Skin of body (tissue), 3 donors: ENCODE measurements at places on chromosomes 13 and 19. TPM values are rescaled to one million over a fixed set of nuclear protein-coding genes. Genes with fewer than 3 reads are reported as not detected.
A peak's percentile ranks its signal among the peaks of the same experiment; 100 is the strongest.

GRCh38 chr13:106087201-106087600 lies 448.3 kb downstream of the EFNB2 start:
- DNase-seq: no peak

- DNase-seq: no peak
These were observed 148.0 kb upstream of the FNDC3A start for GRCh38 chr13:48827709-48828108.

DNA sequence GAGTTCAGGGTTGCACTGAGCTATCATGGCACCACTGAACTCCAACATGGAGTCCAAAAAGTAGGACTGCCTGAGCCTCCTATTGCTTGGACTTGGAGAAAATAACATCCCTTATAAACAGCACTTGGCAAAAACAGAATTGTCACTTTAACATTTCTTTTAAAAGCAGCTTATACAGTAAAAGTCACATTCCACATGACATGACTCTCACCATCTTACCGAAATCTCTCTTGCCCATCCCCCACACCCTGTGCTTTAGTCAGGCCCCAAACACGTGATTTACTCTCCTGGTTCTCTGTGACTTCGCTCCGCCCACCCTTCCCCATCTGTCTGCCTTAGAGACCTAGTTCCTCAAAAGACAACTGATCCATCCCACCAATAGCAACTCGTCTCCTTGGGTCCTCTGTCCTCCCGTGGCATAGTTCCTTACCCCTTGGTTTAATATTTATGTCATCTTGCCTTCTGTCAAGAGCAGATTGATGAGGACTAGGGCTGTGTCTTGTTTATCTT lies 4.6 kb downstream of the SAFB start:
- DNase-seq: no peak

DNA sequence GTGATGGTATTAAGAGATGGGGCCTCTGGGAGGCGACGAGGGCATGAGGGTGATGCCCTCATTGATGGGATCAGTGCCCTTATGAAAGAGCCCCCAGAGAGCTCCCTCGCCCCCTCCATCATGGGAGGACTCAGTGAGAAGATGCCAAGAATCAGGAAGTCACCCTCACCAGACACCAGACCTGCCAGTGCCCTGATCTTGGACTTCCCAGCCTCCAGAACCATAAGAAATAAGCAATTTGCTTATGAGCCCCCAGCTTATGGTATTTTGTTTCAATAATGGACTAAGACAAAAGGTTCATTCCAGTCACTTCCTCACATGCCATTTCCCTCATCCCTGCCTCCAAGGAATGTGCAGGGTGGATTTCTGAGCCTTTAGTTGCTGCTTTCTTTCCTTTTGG lies 129.7 kb downstream of the KDM4B start:
- DNase-seq: no peak

GRCh38 chr19:12544401-12544876 lies 6.8 kb downstream of the ZNF564 start:
- DNase-seq: no peak

DNA sequence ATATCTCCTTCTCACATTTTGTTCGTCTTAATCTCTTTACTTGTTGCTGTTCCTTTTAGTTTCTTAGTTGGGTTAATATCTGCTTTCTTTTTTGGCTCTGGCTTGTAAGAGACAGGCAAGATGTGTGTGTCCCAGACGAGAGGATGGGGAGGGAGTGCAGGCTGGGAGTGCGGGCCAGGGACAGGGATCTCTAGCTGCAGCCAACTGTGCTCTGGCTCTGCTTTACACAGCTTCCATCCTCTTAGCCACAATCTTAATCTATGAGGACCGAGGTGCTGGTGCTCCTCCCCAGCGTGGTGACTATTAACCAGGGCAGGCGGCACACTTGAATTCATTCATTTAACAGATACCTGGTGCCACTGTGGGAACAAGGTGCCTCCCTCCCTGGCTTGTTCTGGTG lies 70.9 kb upstream of the WASF3 start:
- DNase-seq: no peak

- DNase-seq: no peak
These were observed 19.3 kb upstream of the RASA3 start for GRCh38 chr13:114151565-114152284.

DNA sequence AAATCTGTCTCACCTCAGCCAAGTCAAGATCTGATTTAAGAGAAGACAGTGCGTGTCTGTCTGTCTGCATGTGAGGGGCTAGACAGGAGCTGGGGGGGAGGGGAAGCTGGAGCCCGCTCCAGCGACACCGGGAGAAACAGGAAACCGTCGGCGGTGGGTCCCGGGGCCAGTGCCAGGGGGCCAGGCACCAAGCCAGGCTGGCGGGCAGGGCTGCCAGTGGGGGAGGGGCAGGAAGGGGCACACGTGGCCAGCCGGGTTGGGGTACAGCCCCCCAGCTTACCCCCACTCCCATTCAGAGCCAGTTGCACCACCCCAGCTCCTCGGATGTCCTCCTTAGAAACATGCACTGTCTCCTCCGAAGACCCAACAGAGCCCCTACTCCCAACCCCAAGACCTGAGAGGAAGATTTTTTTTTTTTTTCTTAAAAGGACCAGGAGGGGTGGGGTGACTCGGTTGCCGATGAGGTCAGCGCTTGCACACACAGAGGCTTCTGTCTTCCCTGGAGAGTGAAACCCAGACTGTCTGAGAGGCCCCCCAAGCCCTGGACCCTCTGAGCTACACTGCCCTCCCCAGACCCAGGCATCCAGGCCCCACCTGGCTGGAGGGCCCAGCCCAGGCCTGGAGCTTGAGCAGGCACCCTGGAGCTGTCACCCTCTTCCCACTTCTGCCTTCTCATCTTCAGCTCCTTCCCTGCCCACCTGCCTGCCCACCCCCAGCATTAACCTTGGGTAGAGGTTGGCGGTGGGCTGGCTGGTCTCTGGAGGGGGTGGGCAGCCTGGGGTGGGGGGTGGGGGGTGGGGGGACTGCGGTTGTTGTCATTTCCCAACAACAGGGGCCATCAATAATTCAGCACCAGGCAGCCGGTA lies 4.0 kb downstream of the ERF start:
- no peak for DNase-seq

DNA sequence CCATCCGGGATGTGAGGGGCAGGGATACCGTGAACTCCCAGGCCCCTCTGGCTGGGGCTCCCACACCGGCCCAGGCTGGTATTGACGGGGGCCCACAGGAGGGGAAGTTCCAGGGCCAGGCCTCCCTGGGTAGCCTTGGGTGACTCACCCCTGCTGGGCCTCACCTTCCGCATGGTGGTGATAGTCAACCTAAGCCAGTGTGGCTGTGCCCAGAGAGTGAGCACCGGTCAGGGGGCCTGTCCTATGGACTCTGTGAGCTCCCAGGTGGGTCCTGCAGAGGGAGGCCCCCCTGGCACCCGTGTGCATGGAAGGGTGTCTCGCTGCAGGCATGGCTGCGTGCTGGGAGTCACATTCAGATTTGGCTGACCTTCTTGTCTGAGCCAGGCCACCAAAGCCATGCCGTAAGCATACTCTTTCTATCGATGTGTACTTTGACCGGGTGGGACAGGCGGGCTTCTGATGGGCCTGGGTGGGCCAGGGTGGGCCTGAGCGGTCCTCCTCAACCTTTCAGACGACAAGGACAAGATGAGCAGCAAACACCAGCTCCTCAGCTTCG lies 27.6 kb downstream of the DHX34 start:
- DNase-seq: no peak

DNA sequence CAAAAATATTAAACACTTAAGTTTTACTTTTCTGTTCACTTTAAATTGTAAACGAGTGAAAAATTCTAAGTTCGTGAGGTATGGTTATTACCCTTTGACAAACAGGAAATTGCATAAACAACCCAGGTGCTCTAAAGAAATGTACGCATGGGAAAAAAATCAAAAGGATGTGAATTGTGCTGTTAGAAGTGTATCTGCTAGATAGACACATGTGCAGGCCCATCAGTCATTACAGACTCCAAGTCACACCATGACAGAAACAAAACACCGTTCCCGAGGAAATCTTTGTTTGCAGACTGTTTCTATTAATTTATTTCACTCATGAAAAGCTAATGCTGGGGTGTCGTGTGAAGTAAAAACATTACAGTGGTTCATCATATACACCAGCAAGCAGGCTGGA lies 17.0 kb upstream of the DOCK9 start:
- DNase-seq: no peak

GRCh38 chr13:73195091-73195490 lies 136.3 kb downstream of the KLF5 start:
- no peak for DNase-seq

DNA sequence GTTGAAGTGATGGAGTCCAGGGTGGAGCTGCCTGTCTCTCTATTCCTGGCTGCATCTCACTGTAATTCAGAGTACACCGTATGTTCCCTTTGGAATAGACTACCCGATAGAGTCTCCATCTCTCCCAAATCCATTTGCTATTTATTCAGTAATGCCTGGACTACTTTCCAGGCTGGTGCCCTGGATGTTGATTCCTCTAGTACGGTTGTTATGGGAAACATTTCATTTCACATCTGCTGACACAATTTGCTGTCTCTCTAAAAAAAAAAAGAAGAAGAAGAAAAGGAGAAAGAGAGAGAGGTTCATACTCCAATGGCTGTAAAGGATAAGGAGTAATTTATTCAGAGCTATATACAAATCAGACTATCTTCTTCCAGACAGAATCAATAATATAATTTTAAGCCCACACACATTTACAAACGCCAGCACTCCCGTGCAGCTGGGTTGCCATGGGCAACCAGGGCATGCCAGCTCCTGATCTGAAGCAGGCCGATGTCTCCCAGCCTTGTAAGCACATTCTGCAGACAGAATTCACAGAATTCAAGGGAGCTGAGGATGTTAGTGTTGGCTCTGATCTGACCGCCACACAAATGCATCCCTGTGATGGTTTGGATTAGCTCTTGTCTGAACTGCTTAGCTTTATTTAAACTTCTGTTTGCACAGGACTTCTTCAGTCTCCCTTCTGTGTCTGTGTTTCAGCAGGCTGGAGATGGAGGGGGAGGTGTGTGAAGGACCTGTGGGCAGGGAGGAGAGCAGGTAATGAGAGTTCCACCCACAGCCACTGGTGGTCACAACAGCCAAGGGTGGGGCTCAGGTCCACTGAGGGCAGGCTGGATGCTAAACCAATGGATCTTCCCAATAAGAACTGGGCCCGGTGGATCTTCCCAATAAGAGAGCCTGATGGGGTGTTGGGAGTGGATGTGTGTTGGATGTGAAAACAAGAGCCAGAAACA lies 66.0 kb downstream of the TEX26 start:
- peak; percentile 48 for DNase-seq

DNA sequence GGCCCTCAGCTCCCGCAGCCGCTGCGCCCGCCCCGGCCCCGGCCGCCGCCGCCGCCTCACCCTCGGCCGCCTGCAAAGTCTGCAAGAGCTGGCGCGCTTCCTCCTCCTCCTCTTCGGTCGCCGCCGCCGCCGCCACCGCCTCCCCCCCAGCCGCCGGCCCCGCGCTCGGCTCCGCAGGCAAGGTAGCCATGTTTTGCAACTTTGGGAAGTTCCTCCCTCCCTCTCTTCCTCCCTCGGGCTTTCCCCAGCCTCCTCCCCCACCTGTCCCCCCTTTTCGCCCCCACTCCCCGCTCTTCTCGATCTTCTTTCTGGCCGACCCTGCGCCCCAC lies 433 bp downstream of the SIX5 start:
- no peak for DNase-seq

GRCh38 chr19:53157626-53158025 lies 1.2 kb downstream of the ZNF347 start:
- DNase-seq: no peak

- no peak for DNase-seq
These were observed 80.9 kb upstream of the DOCK9 start for GRCh38 chr13:99058527-99059495.

GRCh38 chr13:64061649-64062048 lies 2646.0 kb upstream of the PCDH20 start:
- DNase-seq: no peak

GRCh38 chr13:20672772-20673171 lies 30.7 kb upstream of the IL17D start:
- DNase-seq: no peak

DNA sequence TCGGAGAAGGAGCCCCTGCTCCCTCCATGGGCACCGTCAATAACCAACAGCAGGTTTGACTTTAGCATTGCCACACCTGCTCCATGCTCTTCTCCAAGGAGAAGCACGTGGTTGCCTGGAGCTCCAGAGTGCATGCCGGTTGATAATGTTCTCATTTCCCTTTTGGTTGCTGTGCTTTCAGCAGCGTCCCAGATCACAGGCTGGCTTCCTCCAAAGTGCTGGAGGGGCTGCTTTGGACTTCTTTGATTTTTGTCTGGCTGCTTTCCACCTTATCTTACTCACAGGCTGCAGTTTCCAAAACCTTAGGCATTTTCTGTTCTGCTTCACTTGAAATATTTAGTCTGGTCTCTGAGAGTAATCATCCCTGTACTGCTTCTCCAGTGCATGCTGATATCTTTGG lies 123.8 kb upstream of the IRS2 start:
- peak; percentile 5 for DNase-seq

DNA sequence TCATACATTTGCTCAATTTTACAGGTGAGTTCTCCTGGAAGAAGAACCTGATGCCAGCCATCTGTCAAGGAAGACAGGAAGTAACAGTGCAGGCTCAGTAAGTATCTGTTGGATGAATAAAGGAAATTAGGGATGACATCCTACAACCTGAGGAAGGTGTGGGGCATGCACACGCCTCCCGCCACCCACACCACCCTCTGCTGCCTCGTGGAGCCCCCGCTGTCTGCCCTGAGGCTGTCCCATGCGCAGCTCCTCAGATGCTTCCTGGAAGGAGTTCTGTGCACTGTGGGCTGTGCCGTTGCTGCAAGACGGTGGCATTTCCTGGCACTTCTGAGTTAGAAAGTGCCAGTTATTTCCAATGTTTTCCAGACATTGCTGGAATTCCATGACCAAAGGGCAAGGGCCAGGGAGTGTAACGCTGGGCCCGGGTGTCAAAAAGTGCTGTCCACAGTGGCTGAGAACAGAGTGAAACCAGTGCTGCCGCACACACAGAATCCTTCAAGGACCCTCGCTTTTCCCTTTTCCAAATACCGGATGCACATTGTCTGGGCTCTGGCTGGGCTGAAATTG lies 4.2 kb upstream of the TEX29 start:
- no peak for DNase-seq

GRCh38 chr13:52950436-52950956 lies 78.1 kb upstream of the OLFM4 start:
- no peak for DNase-seq

GRCh38 chr19:54416695-54417491 lies 1.6 kb downstream of the TTYH1 start:
- no peak for DNase-seq

LCP1 gene
- 46.7 TPM for total RNA-seq

CDX2 gene
- not detected for total RNA-seq

TSHZ3 gene
- total RNA-seq: 4.8 TPM

ODAD3 gene
- total RNA-seq: 0.20 TPM

SYMPK gene
- total RNA-seq: 31.9 TPM

HIPK4 gene
- 0.10 TPM for total RNA-seq

IRGC gene
- total RNA-seq: not detected

NUMBL gene
- total RNA-seq: 17.6 TPM

ZNF415 gene
- total RNA-seq: 12.5 TPM

SIAH3 gene
- total RNA-seq: 0.20 TPM

PNPLA6 gene
- 17.6 TPM for total RNA-seq

GSX1 gene
- not detected for total RNA-seq

PSG1 gene
- total RNA-seq: not detected

CFAP97D2 gene
- total RNA-seq: not detected

ZNF91 gene
- 103 TPM for total RNA-seq
